AG08395 (cell line): ENCODE measurements at places on chromosomes 3 and 15.

DNA sequence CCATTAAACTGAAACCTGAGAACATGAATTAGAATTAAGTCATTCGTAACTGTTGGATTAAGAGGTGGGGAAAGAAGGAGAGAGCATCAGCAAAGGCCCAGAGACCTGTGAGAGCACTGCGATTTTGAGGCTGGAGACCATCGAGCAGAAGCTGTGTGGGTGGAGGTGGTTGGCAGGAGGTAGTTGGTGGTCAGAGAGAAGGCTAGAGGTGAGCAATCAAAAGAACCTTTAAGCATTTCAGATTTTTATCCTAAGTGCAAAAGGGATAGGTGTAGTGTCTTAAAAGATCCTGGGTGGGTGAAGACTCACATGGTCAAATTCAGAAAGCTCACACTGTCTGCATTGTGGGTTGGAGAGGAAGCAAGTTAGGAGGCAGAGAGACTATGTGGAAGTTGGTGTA is 65.1 kb upstream of the TEX264 start:
- DNase-seq: no peak

- no peak for DNase-seq
Measured at GRCh38 chr3:194913316-194913715, 227.6 kb downstream of the FAM43A start.

- DNase-seq: peak; percentile 65
Measured at GRCh38 chr3:42572278-42572677, 9.5 kb downstream of the SEC22C start.

DNA sequence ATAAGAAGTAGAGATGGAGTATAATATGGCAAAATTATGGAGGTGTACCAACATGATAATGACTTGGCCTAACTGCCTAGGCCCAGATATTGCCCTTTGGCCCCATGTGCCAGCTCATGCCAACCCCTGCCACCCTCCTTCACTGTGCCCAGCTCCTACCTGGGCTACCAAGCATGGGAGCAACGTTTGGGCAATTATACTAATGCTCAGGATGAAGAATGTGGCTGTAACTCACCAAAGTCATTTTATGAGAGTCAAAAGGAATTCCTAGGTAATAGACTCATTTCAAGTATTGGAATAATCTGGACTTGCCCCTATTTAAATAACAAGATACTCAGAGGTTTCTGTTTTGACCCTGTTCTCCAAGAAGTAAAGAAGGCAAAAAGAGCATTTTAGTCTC is 240.2 kb upstream of the IL12A start:
- DNase-seq: no peak

- peak; percentile 29 for DNase-seq
Measured at GRCh38 chr3:59107856-59108815, 58.3 kb upstream of the CFAP20DC start.

GRCh38 chr3:139870000-139870675 is 64.8 kb upstream of the CLSTN2 start:
- DNase-seq: no peak

DNA sequence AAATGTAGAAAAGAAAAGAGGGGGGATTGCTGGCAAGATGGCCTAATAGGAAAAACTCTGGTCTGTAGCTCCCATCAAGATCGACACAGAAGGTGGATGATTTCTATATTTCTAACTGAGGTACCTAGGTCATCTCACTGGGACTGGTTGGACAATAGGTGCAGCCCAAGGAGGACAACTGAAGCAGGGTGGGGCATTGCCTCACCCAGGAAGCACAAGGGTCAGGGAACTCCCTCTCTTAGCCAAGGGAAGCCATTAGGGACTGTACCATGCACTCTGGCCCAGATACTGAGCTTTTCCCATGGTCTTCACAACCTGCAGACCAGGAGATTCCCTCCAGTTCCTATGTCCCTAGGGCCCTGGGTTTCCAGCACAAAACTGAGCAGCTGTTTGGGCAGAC is 22.6 kb upstream of the IGSF10 start:
- DNase-seq: no peak

- no peak for DNase-seq
Measured at GRCh38 chr3:128279601-128279880, 126.3 kb downstream of the EEFSEC start.

- peak; percentile 28 for DNase-seq
Measured at GRCh38 chr3:15102836-15103235, 3.9 kb upstream of the RBSN start.

- DNase-seq: no peak
Measured at GRCh38 chr3:17469954-17470353, 272.5 kb downstream of the TBC1D5 start.

- no peak for DNase-seq
Measured at GRCh38 chr15:76512971-76513370, 176.4 kb downstream of the ISL2 start.

DNA sequence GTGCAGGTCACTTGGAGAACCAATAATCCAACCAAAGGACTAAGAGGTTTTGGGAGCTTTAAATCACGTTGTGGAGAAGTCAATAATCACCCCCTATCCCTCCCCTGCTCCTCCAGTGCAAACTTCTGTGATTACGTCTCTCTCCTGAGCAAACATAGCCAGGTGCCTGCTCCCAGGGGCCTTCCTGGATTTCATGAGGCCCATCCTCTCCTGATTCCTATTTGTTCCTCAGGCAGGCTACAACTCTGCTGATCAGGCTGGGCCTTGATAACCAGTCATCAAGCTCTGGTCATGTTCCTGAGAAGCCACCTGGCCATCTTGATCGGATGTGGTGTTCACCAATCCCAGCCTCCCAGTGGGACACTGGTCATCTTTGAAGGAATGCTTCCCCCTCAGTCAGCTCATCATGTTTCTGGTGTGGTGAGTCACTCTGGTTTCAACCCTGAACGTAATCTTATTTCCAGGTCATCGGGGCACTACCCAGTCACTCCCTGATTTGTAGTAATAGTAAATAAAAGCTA is 2.9 kb upstream of the ZNF710 start:
- DNase-seq: peak; percentile 69

- DNase-seq: no peak
Measured at GRCh38 chr3:142910280-142910679, 21.4 kb upstream of the PCOLCE2 start.

- no peak for DNase-seq
Measured at GRCh38 chr3:249587-250262, 53.2 kb downstream of the CHL1 start.

GRCh38 chr15:26934848-26935247 is 36.1 kb upstream of the GABRG3 start:
- no peak for DNase-seq

- no peak for DNase-seq
Measured at GRCh38 chr3:148641722-148642121, 56.0 kb upstream of the AGTR1 start.

GRCh38 chr3:184568924-184569829 is 7.6 kb downstream of the EPHB3 start:
- DNase-seq: peak; percentile 94

DNA sequence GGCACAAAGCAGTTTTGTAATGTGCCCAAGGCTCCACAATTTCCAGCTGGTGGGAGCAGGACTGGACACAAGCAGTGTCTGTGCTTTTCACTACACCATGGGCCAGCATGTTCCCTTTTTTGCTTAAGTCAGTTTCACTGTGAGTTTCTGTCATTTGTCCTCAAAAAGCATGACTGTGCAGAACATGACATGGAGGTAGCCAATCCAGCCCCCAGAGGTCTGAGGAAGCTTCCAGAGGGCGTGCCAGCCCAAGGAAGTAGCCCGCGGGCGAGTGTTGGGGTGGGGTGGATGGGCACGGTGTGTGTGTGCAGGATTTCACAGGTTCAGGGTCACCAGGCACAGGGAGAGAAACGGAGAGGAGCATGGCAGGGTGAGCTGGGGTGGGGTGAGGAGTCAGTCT is 8.0 kb upstream of the EEFSEC start:
- DNase-seq: no peak

- DNase-seq: no peak
Measured at GRCh38 chr15:68781766-68782588, 38.7 kb downstream of the ANP32A start.

DNA sequence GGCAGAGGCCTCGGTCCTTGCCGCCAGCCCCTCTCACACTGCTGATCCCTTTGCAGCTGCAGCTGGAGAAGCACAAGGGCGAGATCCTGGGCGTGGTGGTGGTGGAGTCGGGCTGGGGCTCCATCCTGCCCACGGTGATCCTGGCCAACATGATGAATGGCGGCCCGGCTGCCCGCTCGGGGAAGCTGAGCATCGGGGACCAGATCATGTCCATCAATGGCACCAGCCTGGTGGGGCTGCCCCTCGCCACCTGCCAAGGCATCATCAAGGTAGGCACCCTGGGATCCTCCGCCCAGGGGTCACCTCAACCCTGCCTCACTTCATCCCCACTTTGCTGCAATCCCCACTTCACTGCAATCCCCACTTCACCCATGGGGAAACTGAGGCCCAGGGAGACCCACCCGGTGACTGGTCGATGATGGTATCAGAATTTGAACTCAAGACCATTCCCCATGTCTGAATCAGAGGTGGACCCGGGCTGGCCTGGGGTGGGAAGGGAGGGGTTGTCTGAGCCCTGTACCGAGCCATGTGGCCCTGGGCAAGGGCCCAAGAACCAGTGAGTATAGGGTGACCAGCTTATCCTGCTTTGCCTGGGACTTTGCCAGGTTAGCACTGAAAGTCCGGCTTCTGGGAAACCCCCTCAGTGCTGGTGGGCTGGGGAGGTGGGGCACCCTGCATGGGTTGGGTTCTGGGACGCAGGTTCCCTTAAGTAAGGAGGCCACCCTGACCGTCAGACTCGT is 162.9 kb downstream of the NSMCE3 start:
- no peak for DNase-seq

GRCh38 chr15:34682674-34683073 is 72.1 kb downstream of the GJD2 start:
- peak; percentile 13 for DNase-seq

- peak; percentile 40 for DNase-seq
Measured at GRCh38 chr3:125123451-125124305, 67.9 kb upstream of the HEG1 start.

GRCh38 chr3:113266738-113267137 is 55.4 kb downstream of the BOC start:
- DNase-seq: no peak

DNA sequence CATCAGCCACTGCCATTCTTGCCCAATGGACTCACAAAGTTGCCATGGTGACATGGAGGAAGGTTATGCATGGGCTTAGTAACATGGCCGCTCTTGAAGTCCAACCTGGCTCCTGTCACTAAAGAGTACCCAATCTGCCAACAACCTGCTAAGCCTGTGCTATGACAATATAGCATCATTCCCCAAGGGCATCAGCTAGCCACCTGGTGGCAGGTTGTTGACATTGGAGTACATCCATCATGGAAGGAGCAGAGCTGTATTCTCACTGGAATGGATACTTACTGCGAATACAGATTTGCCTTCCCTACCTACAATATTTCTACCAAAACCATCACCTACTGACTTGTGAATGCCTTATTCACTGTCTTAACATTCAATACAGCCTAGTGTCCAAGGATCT is 138.9 kb upstream of the RORA start:
- no peak for DNase-seq

GRCh38 chr3:143974271-143975238 is 2.9 kb downstream of the DIPK2A start:
- no peak for DNase-seq

DNA sequence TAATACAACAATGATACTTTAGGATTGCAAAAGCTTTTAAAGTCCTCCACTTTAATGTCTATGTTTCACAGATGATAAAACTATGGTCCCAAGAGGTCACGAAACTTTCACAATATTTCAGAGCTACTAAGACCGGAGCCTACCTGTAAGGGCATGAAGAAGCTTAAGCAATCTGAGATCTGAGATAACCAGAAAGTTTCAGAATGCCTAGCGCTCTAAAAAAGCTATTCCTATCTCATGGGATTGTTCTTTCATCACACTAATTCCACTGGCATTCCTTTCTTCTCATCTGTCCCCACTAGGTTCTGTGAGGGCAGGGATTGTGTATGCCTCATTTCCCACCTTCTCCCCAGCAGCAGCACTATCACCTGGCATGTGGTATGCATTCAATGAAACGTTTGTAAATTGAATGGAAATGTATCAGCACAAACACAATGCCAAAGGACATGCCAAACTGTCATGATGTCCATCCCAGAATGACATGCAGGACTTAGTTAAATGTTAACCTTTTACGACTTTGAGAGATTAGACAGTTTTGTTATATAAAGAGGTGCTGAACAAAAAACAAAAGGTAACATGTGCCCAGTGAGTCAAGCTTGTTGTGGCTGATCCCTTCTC is 104.7 kb upstream of the NR2F2 start:
- no peak for DNase-seq

DNA sequence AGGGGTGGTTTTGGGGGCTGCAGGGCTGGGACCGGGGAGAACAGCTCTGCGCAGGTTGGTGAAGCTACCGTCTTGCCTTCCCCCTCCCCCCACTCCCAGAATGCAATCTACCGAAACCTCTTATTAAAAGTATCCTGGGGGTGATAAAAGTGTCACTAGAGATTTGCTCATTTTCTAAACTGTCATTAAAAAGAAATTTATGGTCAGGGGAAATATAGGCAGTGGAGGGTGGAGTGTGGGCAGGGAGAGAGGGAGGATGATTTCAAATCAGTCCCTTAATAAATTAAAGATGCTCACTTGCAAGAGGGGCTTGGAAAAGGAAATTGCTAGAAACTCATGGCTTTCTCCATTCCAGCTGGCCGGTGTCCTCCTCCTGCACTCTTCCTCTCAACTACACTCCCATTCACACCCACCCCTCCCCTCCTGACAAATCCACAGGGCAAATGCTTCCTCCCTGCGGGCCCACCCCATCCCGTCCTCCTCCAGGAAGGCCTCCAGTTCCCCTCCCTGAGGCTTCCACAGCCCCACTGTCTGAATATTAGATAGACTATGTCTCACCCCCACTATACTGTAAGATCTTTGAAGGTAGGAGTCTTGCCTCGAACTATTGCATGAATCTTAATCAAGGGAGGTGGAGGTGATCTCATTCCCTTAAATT is 83.9 kb downstream of the TLE3 start:
- no peak for DNase-seq

DNA sequence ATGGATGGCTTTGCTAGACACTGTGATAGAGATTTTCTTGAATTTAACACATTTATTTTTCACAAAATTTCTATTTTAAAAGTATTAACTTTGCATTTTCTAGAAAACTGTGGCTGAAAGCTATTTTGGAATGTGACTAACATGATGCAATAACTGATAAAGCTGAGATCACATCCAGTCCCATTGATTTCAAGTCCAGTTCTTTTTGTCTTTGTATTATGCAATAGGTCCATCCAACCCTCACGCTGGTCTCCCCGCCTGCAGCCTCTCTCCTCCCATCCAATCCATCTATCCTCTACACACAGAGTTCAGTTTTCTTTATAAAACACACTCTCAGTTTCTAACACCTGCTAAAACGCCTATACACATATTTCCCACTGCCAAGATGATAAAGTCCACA is 178.8 kb downstream of the CNTN3 start:
- DNase-seq: no peak
